ENCODE measurements at places on chromosomes 16 and 17.

GRCh38 chr17:34780438-34780837 is 180.8 kb downstream of the CCT6B start:
- no peak for DNase-seq

GRCh38 chr17:82121660-82122629 is 23.9 kb upstream of the FASN start:
- DNase-seq = no peak

- DNase-seq = no peak
These were observed 215.3 kb downstream of the ZNF423 start for GRCh38 chr16:49640581-49640980.

DNA sequence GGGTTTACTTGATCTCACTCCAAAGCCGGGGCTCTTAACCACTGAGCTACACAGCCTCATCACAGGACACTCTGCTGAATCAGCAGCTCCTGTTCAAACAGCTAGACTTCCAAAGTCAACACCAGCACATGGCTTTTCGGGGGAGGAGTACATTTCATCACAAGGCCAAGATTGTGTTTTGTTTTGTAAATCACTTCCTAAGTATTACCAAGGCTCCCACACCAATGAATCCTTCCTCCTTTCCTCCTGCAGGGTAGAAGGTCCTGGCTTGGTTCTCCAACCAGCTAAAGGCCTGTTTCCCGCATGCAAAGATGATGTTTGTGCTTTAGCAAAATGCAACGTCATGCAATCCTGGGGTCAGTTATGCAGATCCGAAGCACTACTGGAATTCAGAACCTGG is 152.5 kb downstream of the XYLT1 start:
- DNase-seq = no peak

All from effector CD4-positive, alpha-beta T cell (primary cell).